ENCODE measurements at places on chromosomes 16 and 17. TPM values are rescaled to one million over a fixed set of nuclear protein-coding genes. Genes with fewer than 3 reads are reported as not detected.

The THAP11 gene
- 25.1 TPM for total RNA-seq

The RAB26 gene
- not detected for total RNA-seq

The TP53TG3C gene
- not detected for total RNA-seq

The SLC25A19 gene
- total RNA-seq = 14.4 TPM

The DNAH9 gene
- total RNA-seq = not detected

The TPSB2 gene
- not detected for total RNA-seq

The HOXB3 gene
- 2.3 TPM for total RNA-seq

DNA sequence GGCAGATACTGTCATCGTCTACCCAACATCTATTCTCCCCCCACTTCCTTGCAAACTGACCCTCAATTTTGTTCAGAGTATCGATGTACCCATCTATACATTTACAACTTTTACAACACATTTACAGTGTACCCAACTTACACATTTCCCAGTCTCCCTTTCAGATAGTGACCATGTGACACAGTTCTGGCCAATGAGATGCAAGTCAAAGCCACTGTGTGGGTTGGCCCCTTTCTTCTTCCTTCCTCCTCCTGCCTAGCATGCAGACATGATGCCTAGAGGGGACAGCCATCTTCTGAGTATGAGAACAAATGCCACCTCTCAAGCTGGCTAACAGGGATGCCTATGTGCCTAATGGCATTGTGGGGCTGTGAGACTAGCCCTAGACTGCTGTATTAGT lies 11.3 kb upstream of the NFAT5 start:
- DNase-seq = no peak

- DNase-seq = no peak
Measured at GRCh38 chr16:86012221-86012620, 113.3 kb downstream of the IRF8 start.

DNA sequence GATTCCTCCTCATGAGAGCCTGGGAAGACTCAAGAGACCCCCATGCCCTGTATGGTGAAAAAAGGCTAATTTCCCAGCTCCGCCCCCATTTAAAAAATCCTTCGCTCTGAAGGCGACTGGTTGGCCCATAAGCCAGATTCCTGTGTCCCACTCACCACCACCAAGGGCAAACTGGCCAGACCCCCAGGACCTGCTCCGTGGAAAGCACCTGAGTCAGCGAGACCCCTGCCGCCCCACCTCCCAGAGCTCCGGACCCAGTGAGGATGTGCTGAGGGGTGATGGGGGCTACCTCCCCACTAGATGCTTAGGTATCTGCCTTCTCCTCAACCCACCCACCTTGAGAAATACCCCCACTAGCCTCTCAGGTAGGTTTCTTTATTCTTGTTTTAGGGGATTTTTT lies 42.2 kb downstream of the RBFOX3 start:
- no peak for DNase-seq

- no peak for DNase-seq
Measured at GRCh38 chr17:32914181-32914580, 13.8 kb upstream of the TMEM98 start.

DNA sequence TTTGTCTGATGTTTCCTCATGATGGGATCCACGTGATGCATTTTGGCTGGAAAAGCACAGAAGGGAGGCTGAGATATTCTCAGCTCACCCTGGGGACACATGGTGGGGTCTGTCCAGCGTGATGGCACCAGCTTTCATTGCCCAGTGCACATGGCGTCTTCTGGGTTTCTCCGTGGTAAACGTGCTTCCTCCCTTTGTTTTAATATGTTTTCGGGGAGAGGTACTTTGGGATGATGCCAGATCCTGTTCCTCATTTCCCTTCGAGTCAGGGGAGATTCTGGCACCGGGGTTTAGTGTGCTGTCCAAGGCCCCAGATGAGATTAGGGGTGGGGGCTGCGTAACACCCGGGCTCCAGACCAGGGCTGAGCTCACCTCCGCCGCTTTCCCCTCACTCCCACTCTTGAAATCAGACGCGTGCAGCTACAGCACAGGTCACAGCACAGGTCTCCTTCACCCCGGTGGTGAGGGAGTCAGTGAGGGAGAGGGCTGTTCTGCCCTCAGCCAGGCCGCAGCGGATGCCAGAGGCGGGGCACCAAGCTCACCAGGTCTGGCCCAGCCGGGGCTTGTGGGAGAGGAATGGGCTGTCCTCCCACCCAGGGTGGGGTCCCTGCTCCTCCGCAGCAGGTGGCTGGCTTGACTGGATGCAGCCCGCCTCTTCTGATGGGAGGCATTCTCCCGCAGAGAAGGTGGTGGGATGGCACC lies 33.9 kb downstream of the COX4I1 start:
- DNase-seq = no peak

DNA sequence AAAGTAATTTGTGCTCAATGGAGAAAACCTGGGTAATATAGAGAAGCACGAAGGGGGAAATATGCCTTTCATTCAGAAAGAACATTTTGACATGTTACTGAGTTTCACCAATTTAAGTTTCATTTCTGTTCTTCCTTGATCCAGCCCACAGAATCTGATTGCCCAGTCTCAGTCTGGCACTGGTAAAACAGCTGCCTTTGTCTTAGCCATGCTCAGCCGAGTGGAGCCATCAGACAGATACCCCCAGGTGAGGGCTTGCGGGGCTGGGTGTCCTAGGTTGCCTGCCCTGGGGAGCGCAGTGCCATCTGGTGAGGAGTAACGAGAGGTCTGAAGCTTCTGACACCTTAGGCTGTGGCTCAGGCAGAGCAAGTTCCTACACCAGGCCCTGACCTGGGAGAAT lies 17.7 kb downstream of the DDX19A start:
- no peak for DNase-seq

GRCh38 chr17:74070374-74070773 lies 133.1 kb upstream of the RPL38 start:
- DNase-seq = no peak

DNA sequence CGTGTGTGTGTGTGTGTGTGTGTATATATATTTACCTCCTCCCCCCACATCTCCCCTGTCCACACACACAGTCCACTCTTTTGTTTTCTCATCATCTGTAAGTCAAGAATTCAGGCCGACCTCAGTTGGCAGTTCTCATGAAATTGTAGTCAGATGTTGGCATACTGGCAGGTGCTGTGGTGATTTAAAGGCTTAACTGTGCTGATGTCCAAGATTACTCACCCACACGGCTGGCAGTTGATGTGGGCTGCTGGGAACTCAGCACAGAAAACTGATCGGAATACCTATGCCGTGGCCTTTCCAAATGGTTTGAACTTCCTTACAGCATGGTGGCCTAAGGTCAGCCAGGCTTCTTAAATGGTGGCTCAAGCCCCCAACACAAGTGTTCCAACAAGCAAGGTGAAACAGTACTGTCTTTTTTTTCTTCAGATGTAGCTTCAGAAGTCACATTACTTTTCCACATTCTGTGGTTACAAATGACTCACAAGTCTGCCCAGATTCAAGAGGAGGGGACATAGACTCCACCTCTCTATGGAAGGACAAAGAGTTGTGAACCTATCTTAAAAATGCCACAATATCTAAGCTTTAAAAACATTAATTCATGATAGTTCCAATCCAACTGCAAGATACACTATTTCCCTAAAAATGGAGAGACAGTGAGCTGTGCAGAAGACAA lies 198.5 kb upstream of the HS3ST4 start:
- DNase-seq = no peak
